ENCODE measurements at places on chromosomes 1 and 21. TPM values are rescaled to one million over a fixed set of nuclear protein-coding genes. Genes with fewer than 3 reads are reported as not detected.

The CD2 gene
- 298 TPM for total RNA-seq

The SFN gene
- total RNA-seq = 2.2 TPM

The PRAMEF18 gene
- total RNA-seq = not detected

The VASH2 gene
- total RNA-seq = 0.74 TPM

The FAM72C gene
- total RNA-seq = 3.5 TPM

The ACTL8 gene
- total RNA-seq = not detected

The RABGAP1L gene
- 42.0 TPM for total RNA-seq

The LORICRIN gene
- 0.46 TPM for total RNA-seq

The TLR5 gene
- 1.4 TPM for total RNA-seq

The ANGPTL1 gene
- total RNA-seq = not detected

- H3K4me3 ChIP-seq = no peak overlapping the region
- H3K27me3 ChIP-seq = no peaks in the 10 kb centered on the region
- H3K36me3 ChIP-seq = no peaks in the 10 kb centered on the region
- H3K4me1 ChIP-seq = no peaks in the 10 kb centered on the region
- H3K27ac ChIP-seq = no peak overlapping the region
Measured at GRCh38 chr1:189675712-189676244, 801.9 kb downstream of the BRINP3 start.

DNA sequence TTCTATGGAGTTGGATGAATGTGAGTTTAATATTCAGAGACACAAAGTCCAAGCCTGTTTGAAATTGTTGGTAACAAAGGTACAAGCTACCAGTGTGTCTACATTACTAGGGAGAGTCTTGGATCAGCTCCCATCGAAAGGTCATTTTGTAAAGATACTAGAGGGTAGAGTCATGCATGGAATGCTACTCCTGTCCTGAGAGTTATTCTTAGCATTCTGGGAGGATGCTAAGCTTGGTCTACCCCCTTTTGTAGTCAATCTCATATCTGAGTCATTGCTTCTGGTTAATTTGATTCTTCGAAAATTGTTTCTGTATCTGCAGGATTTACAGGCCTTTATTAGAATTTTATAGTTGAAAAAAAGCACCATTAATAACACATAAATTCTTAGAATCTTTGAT lies 240.2 kb downstream of the ST6GALNAC3 start:
- no peak overlapping the region for H3K4me3 ChIP-seq
- H3K27me3 ChIP-seq = no peaks in the 10 kb centered on the region
- H3K36me3 ChIP-seq = no peaks in the 10 kb centered on the region
- H3K27ac ChIP-seq = no peak overlapping the region
- peaks cover 5% of the 10 kb centered on the region for H3K4me1 ChIP-seq

DNA sequence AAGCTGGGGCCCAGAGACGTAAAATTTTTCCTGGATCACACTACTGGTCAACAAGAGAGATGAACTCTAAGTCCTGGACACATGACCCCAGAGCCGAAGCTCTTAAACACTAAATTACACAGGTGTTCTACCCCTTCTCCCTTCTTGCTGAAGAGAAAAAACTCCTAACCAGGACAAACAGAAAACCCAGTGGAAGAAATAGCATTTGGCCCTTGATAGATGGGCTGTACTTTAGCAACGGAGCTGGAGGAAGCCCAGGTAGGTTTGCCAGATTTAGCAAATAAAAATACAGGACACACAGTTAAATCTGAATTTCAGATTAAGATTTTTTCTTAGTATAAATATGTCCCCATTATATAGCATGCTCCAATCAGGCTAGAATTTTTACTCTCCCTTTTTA lies 72.7 kb downstream of the DIRAS3 start:
- H3K36me3 ChIP-seq = no peaks in the 10 kb centered on the region
- no peak overlapping the region for H3K4me3 ChIP-seq
- H3K27ac ChIP-seq = no peak overlapping the region
- DNase-seq = no peak
- no peaks in the 10 kb centered on the region for H3K4me1 ChIP-seq

DNA sequence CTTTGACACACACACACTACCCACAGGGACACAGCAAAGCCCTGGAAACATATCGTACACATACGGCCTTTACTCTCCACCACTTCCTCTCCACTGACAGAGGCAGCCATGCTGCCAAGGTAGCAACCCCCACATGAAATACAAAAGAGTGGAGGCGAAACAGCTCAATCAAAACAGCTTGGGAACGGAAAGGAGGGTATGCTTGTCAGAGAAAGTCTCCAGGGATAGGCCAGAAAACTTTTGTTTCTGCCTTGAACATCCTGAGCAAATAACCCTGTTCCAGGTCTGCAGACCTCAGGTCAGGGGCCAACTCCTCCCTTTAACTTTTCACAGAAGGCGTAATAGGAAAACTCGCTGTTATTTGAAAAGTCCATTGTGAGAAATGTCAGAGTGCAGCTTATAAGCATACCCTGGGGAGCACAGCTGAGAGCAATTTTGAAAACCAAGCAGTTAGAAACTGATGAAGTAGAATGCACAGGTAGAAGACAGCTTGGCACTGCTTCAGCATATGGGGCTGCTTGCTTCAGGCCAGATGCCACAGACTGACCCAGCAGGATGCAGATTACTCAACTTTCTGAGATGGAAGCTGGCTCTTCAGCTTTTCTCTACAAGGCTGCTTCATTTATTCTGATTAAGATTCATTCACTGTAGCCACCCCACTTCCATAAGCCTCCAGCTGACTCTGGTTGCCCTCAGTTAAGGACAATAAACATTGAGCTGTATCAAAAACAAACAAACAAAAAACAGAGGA lies 18.0 kb downstream of the KIAA0319L start:
- peaks cover 70% of the 10 kb centered on the region for H3K4me1 ChIP-seq
- peak; percentile 36 for DNase-seq
- peak overlapping the region; percentile 83 for H3K4me3 ChIP-seq

GRCh38 chr1:5856246-5856815 lies 135.9 kb downstream of the NPHP4 start:
- no peak overlapping the region for H3K27ac ChIP-seq
- no peaks in the 10 kb centered on the region for H3K4me1 ChIP-seq
- H3K27me3 ChIP-seq = no peaks in the 10 kb centered on the region
- no peaks in the 10 kb centered on the region for H3K36me3 ChIP-seq

- DNase-seq = no peak
- H3K27me3 ChIP-seq = no peaks in the 10 kb centered on the region
- peaks cover 18% of the 10 kb centered on the region for H3K4me1 ChIP-seq
- H3K4me3 ChIP-seq = no peak overlapping the region
- no peaks in the 10 kb centered on the region for H3K36me3 ChIP-seq
- no peak overlapping the region for H3K27ac ChIP-seq
Measured at GRCh38 chr1:27049607-27050006, 37.0 kb upstream of the TENT5B start.

- H3K27me3 ChIP-seq = no peaks in the 10 kb centered on the region
- no peak for DNase-seq
- H3K36me3 ChIP-seq = no peaks in the 10 kb centered on the region
- no peak overlapping the region for H3K27ac ChIP-seq
- H3K4me1 ChIP-seq = no peaks in the 10 kb centered on the region
Measured at GRCh38 chr1:1927751-1928150, 8.7 kb upstream of the TMEM52 start.

DNA sequence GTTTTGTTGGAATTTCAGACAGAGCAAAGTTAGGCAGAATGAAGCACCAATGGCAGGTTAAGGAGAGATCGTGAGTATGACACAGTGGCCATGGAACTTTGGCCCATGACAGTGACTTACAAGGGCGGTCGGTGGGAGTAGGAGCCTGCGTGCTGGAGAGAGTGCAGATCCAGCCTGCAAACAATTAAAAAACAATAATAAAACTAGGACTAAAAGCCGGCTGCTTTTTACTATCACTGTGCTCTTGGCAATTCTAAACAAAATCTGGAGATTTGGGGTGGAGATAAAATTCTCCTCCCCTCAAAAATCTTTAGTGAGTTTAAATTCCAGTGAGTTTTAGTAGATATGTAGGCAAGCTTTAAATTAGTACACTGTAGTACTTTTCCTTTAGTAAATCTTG lies 96.9 kb downstream of the DHRS3 start:
- H3K4me1 ChIP-seq = peaks cover 63% of the 10 kb centered on the region
- no peak for DNase-seq
- H3K4me3 ChIP-seq = no peak overlapping the region
- peaks cover 4% of the 10 kb centered on the region for H3K36me3 ChIP-seq
- no peaks in the 10 kb centered on the region for H3K27me3 ChIP-seq

- H3K4me1 ChIP-seq = peaks cover 28% of the 10 kb centered on the region
- no peaks in the 10 kb centered on the region for H3K36me3 ChIP-seq
- peak overlapping the region; percentile 85 for H3K4me3 ChIP-seq
- H3K27ac ChIP-seq = no peak overlapping the region
- peaks cover 31% of the 10 kb centered on the region for H3K27me3 ChIP-seq
Measured at GRCh38 chr1:222616525-222616924, 1.4 kb upstream of the MIA3 start.

GRCh38 chr1:42179275-42179674 lies 14.7 kb upstream of the GUCA2A start:
- H3K36me3 ChIP-seq = no peaks in the 10 kb centered on the region
- H3K4me1 ChIP-seq = no peaks in the 10 kb centered on the region
- DNase-seq = no peak
- no peak overlapping the region for H3K4me3 ChIP-seq
- H3K27ac ChIP-seq = no peak overlapping the region
- no peaks in the 10 kb centered on the region for H3K27me3 ChIP-seq

GRCh38 chr1:176073524-176074157 lies 133.4 kb downstream of the COP1 start:
- H3K36me3 ChIP-seq = peaks cover 32% of the 10 kb centered on the region
- H3K27ac ChIP-seq = no peak overlapping the region
- H3K27me3 ChIP-seq = no peaks in the 10 kb centered on the region
- peaks cover 11% of the 10 kb centered on the region for H3K4me1 ChIP-seq
- DNase-seq = peak; percentile 17

DNA sequence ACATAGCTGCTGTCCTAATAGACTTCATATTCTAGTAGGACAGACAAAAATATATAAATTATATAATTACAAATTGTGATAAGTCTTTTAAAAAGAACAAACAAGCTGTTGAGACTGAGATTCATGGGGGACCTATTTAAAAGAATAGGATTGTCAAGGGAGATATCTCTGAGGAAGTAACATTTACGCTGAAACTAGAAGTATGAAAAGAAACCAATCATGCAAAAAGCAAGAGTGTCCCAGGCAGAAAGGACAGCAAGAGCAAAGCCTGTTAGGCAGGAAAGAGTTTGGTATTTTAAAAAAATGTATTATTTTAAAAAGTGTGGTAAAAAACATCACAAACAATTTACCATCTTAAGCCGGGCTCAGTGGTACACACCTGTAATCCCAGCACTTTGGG lies 9.1 kb upstream of the METTL13 start:
- no peak overlapping the region for H3K4me3 ChIP-seq
- peaks cover 15% of the 10 kb centered on the region for H3K27me3 ChIP-seq
- H3K4me1 ChIP-seq = peaks cover 1% of the 10 kb centered on the region
- H3K36me3 ChIP-seq = no peaks in the 10 kb centered on the region
- no peak for DNase-seq

GRCh38 chr1:206590025-206590758 lies 22.1 kb downstream of the EIF2D start:
- no peaks in the 10 kb centered on the region for H3K27me3 ChIP-seq
- H3K36me3 ChIP-seq = peaks cover 54% of the 10 kb centered on the region
- peak overlapping the region; percentile 99 for H3K27ac ChIP-seq
- peak overlapping the region; percentile 80 for H3K4me3 ChIP-seq

- H3K4me3 ChIP-seq = no peak overlapping the region
- H3K36me3 ChIP-seq = no peaks in the 10 kb centered on the region
- DNase-seq = no peak
- H3K27ac ChIP-seq = no peak overlapping the region
- H3K4me1 ChIP-seq = peaks cover 10% of the 10 kb centered on the region
Measured at GRCh38 chr1:62912028-62912638, 128.2 kb downstream of the ATG4C start.

- no peak for DNase-seq
- H3K4me1 ChIP-seq = peaks cover 3% of the 10 kb centered on the region
- no peak overlapping the region for H3K4me3 ChIP-seq
- peaks cover 6% of the 10 kb centered on the region for H3K27me3 ChIP-seq
Measured at GRCh38 chr1:184854496-184855140, 100.0 kb upstream of the EDEM3 start.

GRCh38 chr1:248691567-248692155 lies 10.9 kb downstream of the OR14I1 start:
- H3K27me3 ChIP-seq = peaks cover 13% of the 10 kb centered on the region
- peaks cover 7% of the 10 kb centered on the region for H3K4me1 ChIP-seq
- no peak overlapping the region for H3K27ac ChIP-seq
- peaks cover 11% of the 10 kb centered on the region for H3K36me3 ChIP-seq
- DNase-seq = no peak

- H3K27me3 ChIP-seq = no peaks in the 10 kb centered on the region
- peaks cover 46% of the 10 kb centered on the region for H3K4me1 ChIP-seq
- no peak for DNase-seq
- peak overlapping the region; percentile 77 for H3K4me3 ChIP-seq
- peaks cover 9% of the 10 kb centered on the region for H3K36me3 ChIP-seq
- peak overlapping the region; percentile 93 for H3K27ac ChIP-seq
Measured at GRCh38 chr1:168520832-168521231, 23.0 kb downstream of the XCL2 start.

GRCh38 chr1:62687421-62687902 lies 724 bp downstream of the DOCK7 start:
- H3K4me1 ChIP-seq = peaks cover 34% of the 10 kb centered on the region
- no peaks in the 10 kb centered on the region for H3K27me3 ChIP-seq
- no peaks in the 10 kb centered on the region for H3K36me3 ChIP-seq
- H3K27ac ChIP-seq = peak overlapping the region; percentile 61
- DNase-seq = peak; percentile 31
- H3K4me3 ChIP-seq = peak overlapping the region; percentile 93

- no peak overlapping the region for H3K27ac ChIP-seq
- no peaks in the 10 kb centered on the region for H3K4me1 ChIP-seq
- H3K36me3 ChIP-seq = no peaks in the 10 kb centered on the region
- H3K4me3 ChIP-seq = no peak overlapping the region
- H3K27me3 ChIP-seq = peaks cover 8% of the 10 kb centered on the region
- DNase-seq = no peak
Measured at GRCh38 chr1:175649416-175649815, 94.0 kb downstream of the TNR start.

- no peak overlapping the region for H3K27ac ChIP-seq
- H3K36me3 ChIP-seq = no peaks in the 10 kb centered on the region
- H3K4me3 ChIP-seq = no peak overlapping the region
- no peak for DNase-seq
- H3K27me3 ChIP-seq = peaks cover 4% of the 10 kb centered on the region
Measured at GRCh38 chr1:246794048-246794827, 70.0 kb downstream of the SCCPDH start.

DNA sequence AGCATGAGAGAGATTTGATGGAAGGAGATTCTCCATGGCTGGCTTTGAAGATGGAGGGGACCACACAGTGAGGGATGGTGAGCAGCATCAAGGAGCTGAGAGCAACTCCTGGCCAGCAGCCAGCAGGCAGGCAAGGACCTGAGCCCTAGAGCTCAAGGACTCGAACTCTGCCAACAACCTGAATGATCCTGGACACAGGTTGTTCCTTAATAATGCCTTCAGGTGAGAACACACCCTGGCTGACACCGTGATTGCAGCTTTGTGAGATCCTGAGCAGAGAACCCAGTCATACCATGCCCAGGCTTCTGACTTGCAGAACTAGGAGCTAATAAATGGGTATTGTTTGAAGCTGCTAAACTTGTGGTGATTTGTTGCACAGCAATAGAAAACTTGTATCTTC lies 183.1 kb downstream of the LMX1A start:
- H3K36me3 ChIP-seq = no peaks in the 10 kb centered on the region
- H3K27ac ChIP-seq = no peak overlapping the region
- peaks cover 12% of the 10 kb centered on the region for H3K27me3 ChIP-seq
- no peak for DNase-seq
- no peaks in the 10 kb centered on the region for H3K4me1 ChIP-seq

GRCh38 chr1:156429313-156430060 lies 60.5 kb downstream of the RHBG start:
- no peak for DNase-seq
- H3K4me1 ChIP-seq = peaks cover 11% of the 10 kb centered on the region
- H3K27ac ChIP-seq = no peak overlapping the region
- no peaks in the 10 kb centered on the region for H3K36me3 ChIP-seq
- peaks cover 99% of the 10 kb centered on the region for H3K27me3 ChIP-seq

- H3K4me1 ChIP-seq = no peaks in the 10 kb centered on the region
- peaks cover 7% of the 10 kb centered on the region for H3K27me3 ChIP-seq
Measured at GRCh38 chr1:58409336-58409735, 137.2 kb downstream of the OMA1 start.

Measured in activated T-cell treated with anti-CD3 and anti-CD28 coated beads, Interleukin-2, amount 50 U/mL, for 72 hours (primary cell).